Fibroblast of mammary gland (primary cell): ENCODE measurements at places on chromosomes 2 and 18.

- peak; percentile 6 for DNase-seq
Measured at GRCh38 chr2:109448946-109449788, 164.6 kb downstream of the SEPTIN10 start.

DNA sequence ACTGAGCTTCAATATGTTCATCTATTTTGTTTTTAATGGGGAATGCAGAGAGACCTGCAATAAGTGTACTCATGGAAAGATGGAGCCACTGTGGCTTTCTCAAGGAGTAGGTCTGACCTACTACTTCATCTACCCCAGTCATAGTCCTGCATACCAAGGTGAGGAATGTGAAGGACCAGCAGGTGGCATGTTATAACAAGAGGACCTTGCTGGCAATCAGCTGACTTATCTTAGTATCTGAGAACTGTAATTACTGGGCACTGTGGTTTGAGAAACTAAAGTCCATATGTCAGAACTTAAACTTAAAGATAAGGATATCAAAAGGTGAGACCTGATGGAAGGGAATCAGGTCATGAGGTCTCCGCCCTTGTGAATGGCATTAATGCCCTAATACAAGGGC, 1104.2 kb downstream of the BCL11A start:
- no peak for DNase-seq

GRCh38 chr18:62018759-62019041, 125.9 kb upstream of the RNF152 start:
- no peak for DNase-seq

DNA sequence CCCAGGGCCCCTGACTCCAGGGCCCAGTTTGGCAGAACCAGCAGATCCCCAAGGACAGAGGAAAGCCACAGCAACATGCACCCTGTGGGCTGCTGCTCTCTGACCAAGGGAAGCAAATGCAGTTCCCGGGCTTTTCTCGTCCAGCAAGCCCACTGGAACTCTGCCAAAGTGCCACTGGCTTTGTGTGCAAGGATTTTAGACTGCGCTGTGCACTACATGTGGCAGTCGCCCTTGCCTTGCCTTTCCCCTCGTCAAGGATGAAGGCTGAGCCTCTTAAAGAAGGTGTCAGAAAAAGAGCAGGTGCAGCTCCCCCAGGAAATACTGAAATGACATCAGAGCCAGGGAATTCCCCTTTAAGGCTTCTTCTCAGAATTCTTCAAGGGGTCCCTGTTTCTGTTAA, 199.2 kb downstream of the TFCP2L1 start:
- no peak for DNase-seq

DNA sequence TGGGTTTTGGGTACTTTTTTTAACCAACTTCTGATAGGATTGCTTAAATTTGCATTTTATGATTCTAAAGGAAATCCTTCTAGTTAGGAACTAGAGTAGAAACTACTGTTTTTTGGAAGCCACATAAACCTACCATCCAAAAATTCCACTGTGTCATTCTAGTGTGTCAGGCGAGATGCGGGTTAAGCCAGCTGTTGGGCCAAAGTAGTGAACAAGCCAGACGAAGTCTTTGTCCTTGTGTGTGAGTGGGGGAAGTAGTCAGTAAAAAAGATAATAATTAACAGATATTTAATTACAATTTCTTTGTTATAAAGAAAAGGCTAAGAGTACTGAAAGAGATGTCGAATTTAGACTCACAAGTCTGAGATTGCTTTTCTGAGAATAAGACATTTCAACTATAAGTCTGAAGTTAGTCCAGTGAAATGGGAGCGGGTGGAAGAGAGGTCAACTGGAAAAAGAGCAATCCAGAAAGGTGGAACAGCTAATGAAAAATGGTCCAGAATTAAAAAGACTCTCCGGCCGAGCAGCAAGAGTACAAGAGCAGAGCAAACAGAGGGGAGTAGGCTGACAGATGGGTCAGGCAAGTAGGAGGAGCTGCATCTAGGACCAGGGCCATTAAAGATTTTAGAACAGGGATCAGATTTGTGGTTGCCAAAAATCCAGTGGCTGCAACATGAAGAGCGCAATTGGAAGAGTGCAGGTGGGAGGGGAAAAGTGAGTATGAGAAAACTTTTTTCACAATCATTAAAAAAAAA, 1.5 kb downstream of the EPB41L5 start:
- peak; percentile 56 for DNase-seq

DNA sequence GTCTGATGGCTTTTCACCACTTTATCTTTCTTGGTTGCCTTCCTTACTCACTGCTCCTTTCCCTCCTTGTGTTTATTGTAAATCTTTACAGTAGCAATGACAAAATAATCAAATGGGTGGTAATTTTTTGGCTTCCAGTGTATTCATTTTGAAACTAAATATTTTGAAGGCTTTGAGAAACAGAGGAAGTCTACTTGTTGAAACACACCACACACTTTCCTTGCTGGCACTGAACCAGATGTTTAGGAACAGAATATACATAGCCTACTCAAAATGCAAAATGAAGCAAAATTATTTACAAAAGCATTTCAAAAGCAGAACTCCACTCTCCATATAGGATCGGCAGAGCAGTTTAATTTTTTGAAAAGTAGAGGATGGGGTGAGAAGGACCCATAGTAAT, 189.8 kb downstream of the LTBP1 start:
- DNase-seq, result peak; percentile 42

- no peak for DNase-seq
Measured at GRCh38 chr2:233803994-233804393, 25.9 kb downstream of the MROH2A start.

- no peak for DNase-seq
Measured at GRCh38 chr2:26682155-26682554, 10.4 kb upstream of the KCNK3 start.

DNA sequence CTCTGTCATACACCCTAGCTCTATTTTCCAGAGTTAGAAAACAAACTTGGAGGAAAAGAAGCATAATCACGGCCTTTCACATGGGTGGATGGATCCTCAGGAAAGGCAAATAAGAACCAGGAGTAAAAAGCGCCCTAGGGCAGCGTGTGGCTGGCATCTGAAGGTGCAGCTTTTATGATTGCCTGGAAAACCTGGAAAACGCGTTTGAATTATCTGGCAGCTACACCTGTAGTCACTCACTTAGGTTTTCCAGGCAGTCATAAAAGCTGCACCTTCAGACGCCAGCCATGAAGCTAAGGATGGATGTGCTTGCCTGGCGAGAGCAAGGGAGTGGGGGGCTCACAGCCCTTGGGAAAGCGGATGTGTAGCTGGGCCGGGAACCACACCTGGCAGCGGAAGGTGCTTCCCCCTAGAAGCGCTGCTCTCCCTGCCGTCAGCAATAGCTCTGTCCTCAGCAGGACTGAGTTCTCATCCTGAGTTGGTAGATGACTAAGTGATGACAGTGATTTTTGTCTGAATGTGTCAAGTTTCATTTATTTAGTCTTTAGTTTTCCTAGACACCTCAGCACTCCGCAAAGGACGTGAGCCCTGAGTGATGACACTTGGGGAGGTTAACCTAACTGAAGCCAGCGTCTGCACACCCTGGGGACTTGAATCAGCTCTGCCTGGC, 82.0 kb downstream of the DCDC2C start:
- peak; percentile 83 for DNase-seq

DNA sequence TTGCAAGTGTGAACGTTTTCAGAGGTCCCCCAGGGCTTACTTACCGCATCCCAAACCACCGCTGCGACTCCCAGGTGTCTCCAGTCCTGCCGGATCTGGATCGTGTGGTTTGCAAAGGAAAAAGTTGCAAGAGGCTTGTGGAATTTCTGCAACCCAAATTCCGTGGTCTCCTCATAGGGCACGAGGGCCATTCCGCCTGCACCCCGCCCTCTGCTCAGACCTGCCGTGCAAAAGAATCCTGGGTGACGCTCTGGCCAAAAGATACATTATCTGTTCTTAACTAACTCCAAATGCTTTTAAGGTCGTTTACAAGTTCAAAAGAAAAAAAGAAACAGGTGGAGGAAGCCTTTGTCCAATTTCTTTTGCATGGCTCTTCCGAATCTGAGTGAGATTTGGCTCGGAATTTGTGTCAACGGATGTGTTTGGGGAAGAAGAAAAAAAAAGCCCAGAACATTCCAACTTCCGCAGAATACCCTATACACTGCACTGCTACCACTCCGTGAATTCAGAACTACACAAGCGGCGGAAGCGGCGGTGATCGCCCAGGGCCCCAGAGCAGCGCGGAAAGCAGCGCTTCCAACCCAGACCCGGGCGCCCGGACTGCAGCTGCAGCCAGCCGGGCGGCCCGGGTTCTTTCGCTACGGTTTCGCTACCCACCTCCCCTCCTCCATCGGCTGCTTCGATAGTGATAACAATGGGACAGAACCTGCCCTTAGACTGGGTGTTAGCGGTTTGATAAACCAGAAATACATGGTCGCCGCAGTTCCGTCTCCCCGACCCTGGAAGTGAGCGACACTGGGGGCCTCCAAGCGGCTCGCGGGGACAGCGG, 795 bp downstream of the METTL21A start:
- DNase-seq, result peak; percentile 61

DNA sequence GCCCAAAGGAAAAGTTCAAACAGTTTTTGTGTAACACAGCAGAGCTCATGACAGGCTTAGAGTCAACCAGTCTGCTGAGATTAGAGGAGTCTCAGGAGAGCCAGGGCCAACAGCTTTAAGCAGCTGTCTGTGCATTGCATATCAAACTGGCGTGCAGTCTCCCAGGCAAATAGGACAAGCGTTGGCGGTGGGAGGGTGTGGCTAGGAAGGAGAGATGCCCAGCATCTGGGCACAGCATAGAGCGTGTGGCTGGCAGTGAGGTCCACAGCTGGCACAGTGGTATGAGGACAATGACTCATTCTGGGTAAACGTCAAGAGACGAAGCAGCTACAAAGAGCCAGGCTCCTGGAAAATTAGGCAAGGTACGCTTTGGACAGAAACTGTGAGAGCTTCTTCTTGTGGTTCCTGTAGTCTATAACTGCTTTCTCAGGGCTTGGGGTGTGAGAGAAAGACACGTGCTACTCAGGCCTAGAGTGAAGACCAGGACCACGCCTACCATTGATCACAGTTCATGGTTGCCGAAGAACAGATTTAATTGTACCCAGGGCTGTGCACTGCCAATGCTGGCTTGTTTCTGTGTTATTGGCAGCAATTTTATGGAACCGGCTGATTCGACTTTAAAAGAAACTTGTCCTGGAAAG, 14.8 kb downstream of the ZAP70 start:
- peak; percentile 32 for DNase-seq

GRCh38 chr2:12300019-12300602, 416.6 kb upstream of the TRIB2 start:
- DNase-seq, result peak; percentile 47

GRCh38 chr18:69844656-69845055, 103.0 kb downstream of the CD226 start:
- DNase-seq, result no peak

GRCh38 chr2:157902692-157903091, 26.6 kb upstream of the ACVR1 start:
- peak; percentile 19 for DNase-seq

GRCh38 chr2:85475799-85476490, 57.4 kb downstream of the SH2D6 start:
- DNase-seq, result no peak

GRCh38 chr2:229752970-229753729, 38.8 kb upstream of the DNER start:
- DNase-seq, result no peak
